ENCODE measurements at places on chromosomes 11 and 22. TPM values are rescaled to one million over a fixed set of nuclear protein-coding genes. Genes with fewer than 3 reads are reported as not detected.

HBE1 gene
- not detected for total RNA-seq

MPZL3 gene
- 10.2 TPM for total RNA-seq

BATF2 gene
- total RNA-seq = 1.0 TPM

CALCA gene
- total RNA-seq = 0.86 TPM

UBQLN3 gene
- not detected for total RNA-seq

OR52I2 gene
- not detected for total RNA-seq

GAB4 gene
- not detected for total RNA-seq

CRACR2B gene
- 10.3 TPM for total RNA-seq

CSRP3 gene
- not detected for total RNA-seq

HTR3A gene
- 0.27 TPM for total RNA-seq

CHRM1 gene
- 0.29 TPM for total RNA-seq

SERPING1 gene
- 58.5 TPM for total RNA-seq

GRCh38 chr11:2825261-2825888 is 60.2 kb downstream of the CDKN1C start:
- peaks cover 28% of the 10 kb centered on the region for H3K4me1 ChIP-seq
- H3K27me3 ChIP-seq = no peaks in the 10 kb centered on the region
- peak overlapping the region; percentile 67 for H3K4me3 ChIP-seq
- H3K27ac ChIP-seq = peak overlapping the region; percentile 92
- no peak for DNase-seq
- H3K36me3 ChIP-seq = peaks cover 22% of the 10 kb centered on the region

DNA sequence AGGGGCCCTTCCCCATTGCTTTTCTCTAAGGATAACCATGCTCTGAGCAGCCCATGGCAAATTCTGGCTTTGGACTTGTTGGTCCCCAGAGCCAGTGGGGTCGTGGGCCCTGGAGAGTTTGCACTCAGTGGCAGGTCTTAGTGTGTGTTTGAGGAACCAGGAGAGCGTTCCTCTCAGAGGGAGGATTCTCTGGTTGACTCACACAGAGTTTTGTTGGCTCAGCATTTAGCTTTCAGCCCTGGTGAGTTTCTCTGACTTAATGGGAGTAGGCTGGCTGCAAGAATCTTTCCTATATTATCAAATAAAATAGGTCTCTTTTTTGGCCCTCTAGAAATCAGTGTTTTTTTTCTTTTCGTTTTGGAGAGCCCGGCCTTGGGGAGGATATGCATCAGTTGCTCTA is 20.9 kb downstream of the ST14 start:
- no peak for DNase-seq
- H3K4me3 ChIP-seq = peak overlapping the region; percentile 69
- H3K27ac ChIP-seq = peak overlapping the region; percentile 94
- no peaks in the 10 kb centered on the region for H3K36me3 ChIP-seq
- peaks cover 31% of the 10 kb centered on the region for H3K4me1 ChIP-seq

- H3K4me3 ChIP-seq = no peak overlapping the region
- H3K4me1 ChIP-seq = no peaks in the 10 kb centered on the region
- H3K27me3 ChIP-seq = no peaks in the 10 kb centered on the region
- no peak overlapping the region for H3K27ac ChIP-seq
- DNase-seq = no peak
Measured at GRCh38 chr22:24104307-24105012, 76.8 kb upstream of the SUSD2 start.

GRCh38 chr22:25563761-25564319 is 635 bp upstream of the GRK3 start:
- H3K27me3 ChIP-seq = peaks cover 43% of the 10 kb centered on the region
- H3K27ac ChIP-seq = peak overlapping the region; percentile 58
- no peaks in the 10 kb centered on the region for H3K36me3 ChIP-seq
- peak overlapping the region; percentile 84 for H3K4me3 ChIP-seq
- DNase-seq = no peak
- peaks cover 53% of the 10 kb centered on the region for H3K4me1 ChIP-seq

GRCh38 chr11:64852804-64853509 is 8.5 kb upstream of the CDC42BPG start:
- no peak overlapping the region for H3K4me3 ChIP-seq
- H3K4me1 ChIP-seq = peaks cover 5% of the 10 kb centered on the region
- no peaks in the 10 kb centered on the region for H3K36me3 ChIP-seq
- no peak for DNase-seq
- no peaks in the 10 kb centered on the region for H3K27me3 ChIP-seq

GRCh38 chr22:49866646-49867045 is 13.0 kb downstream of the ZBED4 start:
- peaks cover 49% of the 10 kb centered on the region for H3K36me3 ChIP-seq
- no peak overlapping the region for H3K27ac ChIP-seq
- no peaks in the 10 kb centered on the region for H3K27me3 ChIP-seq
- no peak for DNase-seq
- peaks cover 3% of the 10 kb centered on the region for H3K4me1 ChIP-seq

DNA sequence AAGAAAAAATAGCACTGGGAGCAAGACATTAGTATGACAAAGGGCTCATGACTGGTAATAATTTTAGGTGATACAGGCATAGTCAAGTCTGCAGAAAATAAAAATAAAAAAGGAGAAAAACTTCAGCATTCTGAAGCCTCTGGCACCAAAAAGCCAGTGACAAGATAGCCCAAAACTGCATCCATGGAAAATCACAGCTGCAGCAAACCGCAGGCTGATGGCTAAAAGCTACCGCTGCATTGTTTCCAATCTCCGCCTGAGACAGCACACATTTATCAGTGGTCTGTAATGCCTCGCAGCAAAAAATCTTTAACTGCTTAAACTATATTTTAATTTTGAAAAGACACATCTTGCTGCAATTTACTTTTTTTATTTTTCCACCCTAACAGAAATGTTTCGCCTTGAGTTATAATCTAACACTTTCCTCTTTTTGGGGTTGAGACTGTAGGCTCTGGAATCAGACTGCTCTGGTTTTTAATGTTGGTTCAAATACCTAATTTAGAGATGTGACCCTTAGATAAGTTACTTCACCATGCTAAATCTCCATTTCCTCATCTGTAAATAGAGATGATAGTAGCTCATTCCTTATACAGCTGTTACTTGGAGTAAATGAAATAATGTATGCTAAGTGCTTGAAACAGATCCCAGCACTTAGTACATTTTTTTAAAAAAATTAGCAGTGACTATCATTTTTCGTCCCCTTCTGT is 42.0 kb upstream of the FIBIN start:
- H3K4me1 ChIP-seq = peaks cover 10% of the 10 kb centered on the region
- no peak overlapping the region for H3K27ac ChIP-seq
- DNase-seq = no peak
- no peak overlapping the region for H3K4me3 ChIP-seq
- peaks cover 9% of the 10 kb centered on the region for H3K27me3 ChIP-seq

- peaks cover 20% of the 10 kb centered on the region for H3K27me3 ChIP-seq
- no peaks in the 10 kb centered on the region for H3K36me3 ChIP-seq
- no peak overlapping the region for H3K27ac ChIP-seq
- DNase-seq = no peak
Measured at GRCh38 chr11:115912484-115912945, 408.3 kb upstream of the CADM1 start.

- DNase-seq = no peak
- no peaks in the 10 kb centered on the region for H3K4me1 ChIP-seq
- H3K27me3 ChIP-seq = no peaks in the 10 kb centered on the region
- peaks cover 6% of the 10 kb centered on the region for H3K36me3 ChIP-seq
- no peak overlapping the region for H3K27ac ChIP-seq
Measured at GRCh38 chr11:125025968-125026367, 37.1 kb upstream of the SLC37A2 start.

Measured in type B pancreatic cell (in vitro differentiated cells).